Pancreas (tissue), 10 donors: ENCODE measurements at places on chromosomes 7 and 10. TPM values are rescaled to one million over a fixed set of nuclear protein-coding genes. Genes with fewer than 3 reads are reported as not detected.

GRCh38 chr10:74104996-74105395 is 45.6 kb downstream of the AP3M1 start:
- no peak for DNase-seq

DNA sequence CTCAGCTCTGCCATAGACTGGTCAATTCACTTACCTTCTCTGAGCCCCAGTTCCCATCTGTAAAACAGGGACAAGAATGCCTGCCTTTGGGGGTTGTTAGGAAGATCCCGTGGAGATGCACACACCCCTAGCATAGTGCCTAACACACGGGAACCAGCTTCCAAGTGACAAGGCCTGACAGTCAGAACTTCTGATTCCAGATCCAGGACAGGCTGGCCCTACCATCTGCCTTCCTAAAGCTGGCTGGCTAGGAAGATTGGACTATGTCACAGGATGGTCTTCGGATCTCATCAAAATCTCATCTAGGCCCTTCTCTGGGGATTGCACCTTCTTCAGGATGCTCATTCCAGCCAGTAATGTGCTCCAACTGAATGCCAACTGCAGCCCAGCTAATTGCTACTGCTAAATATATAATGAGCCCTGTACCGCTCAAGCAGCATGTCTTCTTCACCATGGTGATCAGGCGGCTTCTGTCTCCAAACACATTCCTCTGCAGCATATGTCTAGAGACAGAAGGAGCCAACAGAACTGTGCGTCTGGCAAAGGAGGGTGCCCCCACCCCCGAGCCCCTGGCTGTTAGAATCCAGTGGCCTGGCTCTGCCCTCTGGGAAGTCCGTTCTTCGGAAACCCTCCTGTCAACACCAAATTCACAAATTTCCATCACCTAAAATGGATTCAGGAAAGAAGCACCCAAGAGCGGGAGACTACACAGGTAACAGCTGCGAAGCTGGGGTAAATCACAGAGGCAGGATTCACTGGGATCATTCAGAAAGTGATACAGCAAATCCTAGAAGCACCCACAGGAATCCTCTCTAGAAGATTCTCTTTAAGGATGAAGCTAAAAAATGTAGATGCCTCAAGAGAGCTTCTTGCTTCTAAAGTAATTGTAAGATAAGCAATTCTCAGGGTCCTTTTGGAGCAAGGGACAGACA is 142.1 kb upstream of the EEPD1 start:
- no peak for DNase-seq

MBL2 gene
- not detected for total RNA-seq

TMEM140 gene
- total RNA-seq: 4.4 TPM

GRCh38 chr10:123149568-123150270 is 1.8 kb downstream of the HMX2 start:
- no peak for DNase-seq

DNA sequence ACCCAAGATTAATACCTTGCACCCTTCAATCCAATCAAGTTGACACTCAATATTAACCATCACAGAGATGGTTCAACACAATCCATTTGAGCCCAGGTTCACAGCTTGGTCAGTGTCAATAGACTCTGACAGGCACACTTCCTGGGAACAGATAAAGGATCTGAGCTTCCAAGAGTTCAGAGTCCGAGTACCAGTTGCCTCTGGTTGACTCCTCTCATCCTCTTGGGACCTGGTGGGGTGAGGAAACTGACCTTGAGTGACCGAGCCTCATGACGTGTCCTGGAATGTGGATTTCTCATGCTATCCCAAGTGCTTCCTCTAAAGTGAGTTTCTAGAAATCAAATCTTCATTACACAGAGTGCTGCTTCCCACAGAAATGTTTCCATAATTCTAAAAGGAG is 162.0 kb downstream of the CYP26A1 start:
- no peak for DNase-seq

CHN2 gene
- 24.1 TPM for total RNA-seq

DKK1 gene
- total RNA-seq: not detected

ELN gene
- 76.9 TPM for total RNA-seq

MICU1 gene
- total RNA-seq: 9.4 TPM

- no peak for DNase-seq
Observed at GRCh38 chr7:47358357-47358756, 223.6 kb downstream of the TNS3 start.

SRGN gene
- 4.1 TPM for total RNA-seq

DNA sequence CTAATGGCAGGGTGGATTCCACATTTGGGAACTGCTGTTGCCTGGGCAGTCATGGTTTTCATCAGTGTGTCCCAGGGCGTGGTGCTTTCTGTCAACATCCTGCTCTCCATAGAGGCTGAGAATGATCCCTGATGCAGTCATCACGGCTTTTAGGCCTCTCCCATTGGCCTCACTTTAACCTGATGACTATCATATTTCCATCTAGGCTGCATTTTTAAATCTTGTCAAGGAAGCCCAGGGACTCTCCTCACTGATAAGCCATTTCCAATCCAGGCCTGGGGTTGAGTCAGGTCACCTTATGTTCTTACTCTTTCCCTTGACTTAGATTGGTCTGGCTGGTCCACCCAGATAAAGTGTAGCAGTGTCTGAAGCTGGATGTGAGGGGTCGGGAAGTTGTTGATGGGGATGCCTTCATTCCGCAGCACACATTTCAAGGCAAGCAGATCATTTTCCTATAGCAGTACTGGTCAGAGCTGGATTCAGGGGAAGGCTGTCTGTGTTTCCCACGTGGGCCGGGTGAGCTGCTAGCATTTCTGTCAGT is 177.0 kb downstream of the AUTS2 start:
- no peak for DNase-seq

- DNase-seq: no peak
Observed at GRCh38 chr10:133247681-133248333, 10.2 kb downstream of the VENTX start.

- no peak for DNase-seq
Observed at GRCh38 chr7:73828107-73828803, 2.5 kb upstream of the CLDN4 start.

BTBD16 gene
- 0.14 TPM for total RNA-seq
